ENCODE measurements at places on chromosomes 7 and 10.
A peak's percentile ranks its signal among the peaks of the same experiment; 100 is the strongest.

DNA sequence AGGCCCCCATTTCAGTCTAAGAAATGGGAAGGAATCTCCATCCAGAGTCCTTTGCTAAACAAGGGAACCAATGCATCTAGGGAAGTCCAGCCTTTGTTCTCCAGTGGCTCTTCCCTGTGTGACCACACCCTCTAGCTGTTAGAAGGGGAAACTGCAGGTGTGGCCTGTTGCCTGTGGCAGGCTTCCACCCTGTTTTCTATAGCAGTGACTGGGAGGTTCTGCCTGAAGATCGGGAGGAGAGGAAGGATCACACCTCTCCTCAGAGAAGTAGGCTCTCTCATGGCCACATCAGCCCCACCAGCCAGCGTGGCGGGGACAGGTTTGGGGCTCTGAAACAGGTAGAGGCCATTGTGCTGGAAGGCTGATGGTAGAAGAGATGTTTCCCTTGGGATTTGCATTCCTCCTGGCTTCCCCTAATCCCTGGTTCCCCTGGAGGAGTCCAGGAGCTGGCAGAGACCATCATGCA, 47.7 kb upstream of the TRIM8 start:
- DNase-seq = peak; percentile 75

DNA sequence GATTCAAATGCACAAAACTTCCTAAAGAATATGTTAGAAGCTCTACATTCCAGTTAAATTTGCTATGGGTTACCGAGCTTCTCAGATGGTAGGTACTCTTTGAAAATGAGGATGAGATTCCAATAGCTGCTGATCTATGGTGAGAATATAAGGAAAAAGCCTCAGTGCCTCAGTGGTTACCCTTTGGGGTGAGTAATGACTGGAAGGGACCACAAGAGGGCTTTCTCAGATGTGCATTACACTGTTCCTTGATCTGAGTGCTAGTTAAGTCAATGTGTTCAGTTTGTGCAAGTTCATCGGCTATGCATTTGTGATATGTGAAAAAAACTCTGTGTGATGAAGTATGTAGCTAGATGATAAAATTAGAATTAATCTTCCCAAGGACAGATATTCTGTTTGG, 3.5 kb downstream of the NRCAM start:
- DNase-seq = peak; percentile 43

DNA sequence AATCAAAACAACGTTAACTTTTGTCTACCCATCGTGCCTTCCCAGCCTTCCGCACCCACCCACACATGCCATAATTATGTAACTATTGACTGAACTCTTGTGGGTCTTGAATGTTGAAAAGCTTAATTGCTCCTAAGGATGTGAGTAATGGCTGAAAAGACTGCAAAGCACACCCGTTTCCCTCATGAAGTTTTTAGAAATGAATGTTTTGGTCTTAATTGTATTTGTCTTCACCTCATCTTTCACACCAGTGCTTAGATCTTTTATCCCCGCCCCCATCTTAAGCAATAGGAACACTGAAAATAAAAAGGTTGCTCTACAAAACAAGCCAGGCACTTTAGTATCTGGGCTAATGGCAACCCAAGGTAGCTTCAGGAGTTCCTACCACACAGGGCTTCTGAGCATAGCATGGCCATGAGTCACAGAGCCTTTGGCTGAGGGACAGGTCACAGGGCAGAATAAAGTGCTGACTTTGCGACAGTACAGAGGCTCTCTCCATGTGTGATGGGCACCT, 690.5 kb downstream of the PARD3 start:
- peak; percentile 54 for DNase-seq

- DNase-seq = peak; percentile 78
Measured at GRCh38 chr7:92768501-92769393, 67.6 kb downstream of the CDK6 start.

- DNase-seq = peak; percentile 95
Measured at GRCh38 chr10:62384057-62384446, 9.9 kb downstream of the ZNF365 start.

- no peak for DNase-seq
Measured at GRCh38 chr10:60304829-60305379, 84.8 kb downstream of the ANK3 start.

GRCh38 chr7:51010534-51010933, 227.8 kb upstream of the GRB10 start:
- DNase-seq = no peak

DNA sequence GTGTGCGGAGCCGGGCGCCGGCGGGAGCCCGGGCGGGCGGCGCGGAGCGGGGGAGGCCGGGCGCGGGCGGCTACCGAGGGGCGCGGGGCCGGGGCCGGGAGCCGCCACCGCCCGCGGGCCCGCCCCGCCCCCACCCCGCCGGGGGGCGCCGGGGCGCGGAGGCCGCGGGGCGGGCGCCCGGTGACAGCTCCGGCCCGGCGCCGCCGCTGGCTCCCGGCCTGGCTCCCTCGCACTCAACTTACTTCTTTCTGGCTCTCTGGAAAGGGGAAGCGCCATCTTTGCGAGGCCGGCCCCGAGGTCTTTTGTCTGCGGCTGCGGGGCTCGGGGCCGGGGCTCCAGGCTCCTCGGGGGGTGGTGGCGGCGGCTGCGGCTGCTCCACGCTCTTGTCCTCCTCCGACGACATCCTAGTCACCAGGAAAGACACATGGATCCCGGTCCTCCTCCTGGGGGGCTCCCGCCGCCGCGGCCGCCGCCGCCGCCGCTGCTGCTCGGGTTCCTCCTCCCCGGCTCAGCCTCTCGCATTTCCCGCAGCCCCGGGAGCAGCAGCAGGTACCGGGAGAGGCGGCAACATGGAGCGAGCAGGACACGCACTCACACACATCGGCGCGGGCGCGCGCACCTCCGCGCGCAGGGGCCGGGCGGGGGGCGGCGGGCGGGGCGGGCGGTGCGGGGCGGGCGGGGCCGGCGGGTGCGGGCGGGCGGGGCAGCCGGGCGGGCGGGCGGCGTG, at the start of gene KMT2C:
KMT2C (minus strand) TSS at position 620 of the 727 bp plus-strand sequence; CDS start at position 403, 217 bp downstream.
- peak; percentile 67 for DNase-seq

- DNase-seq = peak; percentile 13
Measured at GRCh38 chr10:69612760-69613159, 17.3 kb upstream of the FAM241B start.

Data from epithelial cell of esophagus (primary cell).